ENCODE measurements at places on chromosomes 3 and 15. TPM values are rescaled to one million over a fixed set of nuclear protein-coding genes. Genes with fewer than 3 reads are reported as not detected.

DNA sequence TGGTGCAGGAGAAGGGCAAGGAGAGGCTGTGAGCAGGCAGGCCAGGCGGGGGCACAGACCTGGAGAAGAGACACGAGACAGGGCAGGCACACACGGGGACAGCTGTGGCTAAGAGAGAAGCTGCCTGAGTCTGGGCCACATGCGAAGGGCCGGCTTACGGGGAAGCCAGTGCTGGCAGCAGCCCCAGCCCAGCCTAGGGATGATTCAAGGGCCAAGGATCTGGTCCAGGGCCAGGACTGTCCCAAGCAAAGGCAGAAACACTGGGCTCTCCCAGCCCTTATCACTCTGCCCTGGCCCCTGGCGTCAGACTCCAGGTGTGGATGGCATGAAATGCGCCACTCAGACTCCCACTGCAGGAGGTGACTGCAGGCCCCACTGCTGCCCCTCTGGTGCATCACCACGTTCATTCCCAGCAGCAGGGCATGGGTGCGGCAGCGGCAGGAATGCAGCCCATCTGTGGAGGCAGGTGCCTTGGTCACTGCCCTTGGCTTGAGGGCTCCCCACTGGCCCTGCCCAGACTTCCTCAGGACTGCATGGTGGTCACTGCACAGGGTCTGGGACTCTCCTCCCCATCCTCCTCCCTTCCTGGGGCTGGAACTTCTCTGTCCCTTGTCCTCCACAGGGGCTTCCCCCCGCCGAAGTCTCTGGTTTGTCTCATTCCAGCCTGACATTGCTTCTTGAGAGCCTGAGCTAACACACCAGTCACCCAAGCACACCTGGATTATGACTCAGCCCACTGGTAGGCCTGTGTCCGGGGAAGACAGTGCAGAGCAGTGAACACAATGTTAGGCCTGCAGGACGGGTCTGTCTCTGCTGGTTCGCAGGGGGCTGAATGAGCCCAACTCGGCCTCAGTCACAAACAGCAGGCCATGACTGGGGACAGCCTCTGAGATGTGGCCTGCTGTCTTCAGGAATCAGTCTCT lies 69.3 kb downstream of the TBC1D2B start:
- no peak for DNase-seq

DNA sequence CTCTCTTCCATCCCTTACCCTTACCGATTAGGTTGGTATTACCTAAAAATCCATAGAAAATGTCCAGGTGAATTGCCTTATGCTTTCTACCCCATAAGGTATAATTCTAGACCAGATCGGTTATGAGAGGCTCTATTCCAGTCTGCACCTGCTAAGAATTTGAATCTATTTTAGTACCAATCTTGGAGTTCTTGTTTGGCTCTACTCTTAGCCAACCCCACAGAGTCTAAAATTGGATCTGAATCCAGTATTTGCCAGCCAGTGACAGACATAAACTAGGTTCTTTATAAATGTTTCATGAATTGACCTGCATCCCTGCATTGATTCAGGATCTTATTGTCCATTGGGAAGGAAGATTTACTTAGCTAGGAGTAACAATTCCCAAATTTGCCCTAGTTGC lies 6.5 kb downstream of the KLHL24 start:
- no peak for DNase-seq

DNA sequence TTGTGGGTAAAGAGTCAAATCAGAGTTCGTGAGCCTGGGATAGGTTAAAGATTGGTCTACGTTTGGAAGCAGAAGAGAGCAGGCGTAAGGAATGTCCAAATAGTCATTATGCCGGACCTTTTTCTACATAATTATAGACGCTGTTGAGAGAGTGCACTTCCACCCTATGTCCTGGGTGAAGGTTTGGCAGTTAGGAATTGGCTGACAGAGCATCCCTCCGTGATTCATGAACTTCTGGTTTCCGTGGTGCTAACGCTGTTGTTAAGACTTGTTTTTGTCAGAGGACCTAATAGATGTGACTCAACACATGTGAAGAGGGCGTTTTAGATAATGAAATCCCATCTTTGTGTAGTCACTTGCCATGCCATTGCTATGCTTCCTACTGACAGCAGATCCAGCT lies 1.1 kb downstream of the EAF1 start:
- DNase-seq: peak; percentile 20

Gene MME
- 142 TPM for polyA plus RNA-seq

Gene KLF15
- 9.7 TPM for polyA plus RNA-seq

Gene PLA2G4D
- 0.22 TPM for polyA plus RNA-seq

Measured in small intestine (tissue), 16 donors.